ENCODE measurements at places on chromosomes 13 and 19.

DNA sequence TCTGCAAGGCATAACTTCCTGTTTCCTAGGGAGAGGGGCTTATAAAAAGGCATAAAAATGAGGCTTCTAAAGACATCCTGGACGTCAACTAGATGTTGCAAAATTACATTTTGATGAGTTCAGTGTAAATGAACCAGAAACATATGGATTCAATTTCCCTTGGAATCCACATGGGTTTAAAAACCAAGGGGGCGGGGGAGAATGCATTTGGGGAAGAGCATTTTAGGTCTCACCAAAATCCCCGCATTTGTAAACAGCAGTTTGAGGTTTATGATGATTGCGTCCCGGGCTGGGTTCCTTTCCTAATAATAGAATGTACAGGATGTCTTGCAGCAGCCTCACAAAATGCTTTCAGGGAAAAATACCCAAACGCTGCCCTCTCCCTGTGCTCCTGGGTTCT lies 407.8 kb downstream of the ZNF536 start:
- DNase-seq: no peak

- DNase-seq: no peak
These were observed 15.1 kb downstream of the PRAM1 start for GRCh38 chr19:8487137-8487851.

DNA sequence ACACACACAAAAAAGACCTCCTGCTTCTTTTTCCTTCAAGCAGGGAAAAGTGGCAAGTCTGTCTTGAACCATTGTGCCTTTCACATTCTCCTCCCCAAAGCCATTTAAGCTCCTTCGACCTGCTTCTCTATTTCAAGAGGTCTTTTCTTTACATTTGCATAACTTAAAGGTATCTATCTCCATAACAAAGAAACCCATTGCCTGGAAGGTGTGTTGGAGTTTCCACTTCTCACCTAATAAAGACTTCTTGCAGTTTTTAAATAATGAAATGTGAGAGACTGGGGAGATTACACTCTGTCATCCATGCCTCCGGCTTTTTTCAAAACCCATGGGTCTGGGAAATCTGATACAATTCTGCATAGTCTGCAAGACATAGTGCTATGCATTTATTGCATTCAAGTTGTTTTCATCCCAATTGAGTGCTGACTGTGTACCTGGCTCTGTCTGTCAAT lies 41.8 kb upstream of the NBEA start:
- DNase-seq: no peak

DNA sequence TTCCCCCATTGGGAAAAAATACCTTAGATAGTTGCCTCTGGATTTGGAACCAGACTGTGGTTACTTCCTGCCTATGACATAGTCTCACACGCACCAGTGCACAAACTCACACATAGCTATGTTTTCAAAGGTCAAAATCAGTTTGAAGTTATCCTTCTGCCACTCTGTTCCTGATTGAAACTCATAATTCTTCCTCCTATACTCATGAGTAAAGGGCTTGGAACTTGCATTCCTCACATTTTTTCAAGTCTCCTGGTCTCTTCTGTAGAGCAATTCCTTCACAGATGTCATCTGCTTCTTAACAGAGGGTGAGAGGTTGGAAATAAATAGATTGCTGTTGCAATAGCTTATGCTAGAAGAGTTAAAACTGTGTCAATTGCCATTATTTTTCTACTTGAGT lies 18.6 kb upstream of the POSTN start:
- no peak for DNase-seq

DNA sequence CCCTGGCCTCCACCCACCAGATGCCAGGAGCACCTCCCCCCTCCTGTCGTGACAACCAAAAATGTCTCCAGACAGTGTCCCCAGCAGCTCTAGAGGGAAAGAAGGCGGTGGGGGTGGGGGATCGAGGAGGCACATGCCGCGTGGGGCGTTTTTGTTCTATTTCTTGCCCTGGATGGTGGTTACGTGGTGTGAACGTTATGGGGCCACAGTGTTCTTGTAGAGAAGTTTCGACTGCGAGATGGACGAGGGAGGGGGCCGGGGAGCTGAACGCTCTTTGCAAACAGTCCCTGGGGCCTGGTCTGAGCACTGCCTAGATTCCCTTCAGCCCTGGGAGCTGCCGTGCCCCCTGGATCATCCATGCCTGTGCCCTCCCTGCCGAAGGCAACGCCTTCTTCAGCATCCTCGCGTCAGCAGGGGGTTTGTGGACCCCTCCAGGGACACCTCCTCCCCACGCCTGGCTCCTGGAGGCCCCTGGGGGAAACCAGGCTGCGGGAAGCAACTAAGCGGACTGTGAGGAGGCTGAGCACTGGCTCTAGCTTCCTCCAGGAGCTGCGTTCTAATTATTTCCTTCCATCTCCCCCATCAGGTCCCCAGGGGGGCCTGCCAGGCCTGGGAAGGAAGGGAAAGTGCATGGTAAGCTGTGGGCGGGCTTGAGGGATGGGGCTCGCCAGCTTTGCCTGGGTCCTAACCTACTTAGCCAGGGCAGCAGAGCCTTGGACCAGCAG lies 131.5 kb downstream of the IER2 start:
- no peak for DNase-seq

DNA sequence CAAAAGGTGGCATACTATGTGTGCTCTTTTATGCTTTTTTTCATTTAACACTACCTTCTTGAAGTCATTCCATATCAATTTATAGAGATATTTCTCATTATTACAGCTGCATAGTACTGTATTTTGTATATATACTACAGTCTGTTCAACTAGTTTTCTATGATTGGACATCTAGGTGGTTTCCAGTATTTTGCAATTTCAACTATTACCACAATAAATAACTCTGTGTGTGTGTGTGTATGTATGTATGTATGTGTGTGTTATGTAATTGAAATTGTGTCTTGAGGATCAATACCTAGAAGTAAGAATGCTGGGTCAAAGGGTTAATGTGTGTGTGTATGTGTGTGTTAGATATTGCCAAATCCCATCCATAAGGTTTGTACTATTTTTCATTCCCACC lies 7.0 kb downstream of the LPAR6 start:
- no peak for DNase-seq

GRCh38 chr13:97883396-97883795 lies 70.1 kb upstream of the IPO5 start:
- DNase-seq: no peak

Measured in GM12892 (cell line).